ENCODE measurements at places on chromosomes 3 and 15. TPM values are rescaled to one million over a fixed set of nuclear protein-coding genes. Genes with fewer than 3 reads are reported as not detected.

DNA sequence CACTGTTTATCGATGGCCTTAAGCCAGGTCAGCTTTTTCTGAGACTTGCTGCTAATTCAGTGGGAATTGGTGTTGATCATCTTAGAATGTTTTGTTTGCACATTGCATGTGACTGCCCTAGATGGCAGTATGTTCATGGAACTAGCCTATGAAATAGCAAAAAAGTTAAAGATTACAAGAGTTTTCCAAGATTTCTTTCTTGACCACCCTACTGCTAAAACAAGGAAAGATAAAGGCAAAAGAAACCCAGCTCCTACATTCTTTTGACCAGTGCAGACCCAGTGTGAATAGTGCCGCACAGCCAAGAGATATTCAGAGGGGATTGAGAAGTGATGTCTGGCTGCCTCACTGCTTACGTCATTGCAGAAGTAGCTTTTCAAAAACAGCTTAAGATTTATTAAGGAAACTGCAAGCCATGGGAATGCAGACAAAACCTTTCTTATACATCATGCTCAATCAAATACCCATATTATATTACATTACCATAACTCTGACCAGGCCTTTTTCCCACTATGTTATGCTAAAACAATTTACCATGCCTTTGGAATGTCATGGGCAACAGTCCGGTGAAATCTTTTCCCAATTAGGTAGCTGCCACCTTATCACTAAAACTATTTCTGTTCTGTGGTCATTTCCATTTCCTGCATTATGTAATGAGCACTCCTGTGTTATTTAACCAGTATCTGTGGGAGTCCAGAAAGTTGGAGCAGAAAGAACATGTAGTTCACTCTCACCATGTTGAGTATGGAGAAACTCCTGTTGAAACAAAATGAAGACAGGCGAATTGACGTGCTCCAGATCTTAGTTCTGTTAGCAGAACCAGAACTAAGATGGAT lies 6.0 kb downstream of the PHLDB2 start:
- H3K4me3 ChIP-seq, result no peak overlapping the region
- no peak for DNase-seq
- H3K36me3 ChIP-seq, result no peaks in the 10 kb centered on the region
- no peaks in the 10 kb centered on the region for H3K27me3 ChIP-seq

- DNase-seq, result no peak
- H3K4me3 ChIP-seq, result no peak overlapping the region
- no peaks in the 10 kb centered on the region for H3K27me3 ChIP-seq
- H3K36me3 ChIP-seq, result no peaks in the 10 kb centered on the region
- H3K27ac ChIP-seq, result peak overlapping the region; percentile 54
- peaks cover 27% of the 10 kb centered on the region for H3K4me1 ChIP-seq
Observed at GRCh38 chr15:78033864-78034263, 43.6 kb downstream of the TBC1D2B start.

- no peaks in the 10 kb centered on the region for H3K36me3 ChIP-seq
- no peaks in the 10 kb centered on the region for H3K4me1 ChIP-seq
- H3K4me3 ChIP-seq, result no peak overlapping the region
- H3K27ac ChIP-seq, result no peak overlapping the region
Observed at GRCh38 chr3:149772861-149773260, 19.5 kb downstream of the ANKUB1 start.

Gene GOLGA8M
- total RNA-seq, result 5.0 TPM

Gene GPR160
- total RNA-seq, result 2.4 TPM

DNA sequence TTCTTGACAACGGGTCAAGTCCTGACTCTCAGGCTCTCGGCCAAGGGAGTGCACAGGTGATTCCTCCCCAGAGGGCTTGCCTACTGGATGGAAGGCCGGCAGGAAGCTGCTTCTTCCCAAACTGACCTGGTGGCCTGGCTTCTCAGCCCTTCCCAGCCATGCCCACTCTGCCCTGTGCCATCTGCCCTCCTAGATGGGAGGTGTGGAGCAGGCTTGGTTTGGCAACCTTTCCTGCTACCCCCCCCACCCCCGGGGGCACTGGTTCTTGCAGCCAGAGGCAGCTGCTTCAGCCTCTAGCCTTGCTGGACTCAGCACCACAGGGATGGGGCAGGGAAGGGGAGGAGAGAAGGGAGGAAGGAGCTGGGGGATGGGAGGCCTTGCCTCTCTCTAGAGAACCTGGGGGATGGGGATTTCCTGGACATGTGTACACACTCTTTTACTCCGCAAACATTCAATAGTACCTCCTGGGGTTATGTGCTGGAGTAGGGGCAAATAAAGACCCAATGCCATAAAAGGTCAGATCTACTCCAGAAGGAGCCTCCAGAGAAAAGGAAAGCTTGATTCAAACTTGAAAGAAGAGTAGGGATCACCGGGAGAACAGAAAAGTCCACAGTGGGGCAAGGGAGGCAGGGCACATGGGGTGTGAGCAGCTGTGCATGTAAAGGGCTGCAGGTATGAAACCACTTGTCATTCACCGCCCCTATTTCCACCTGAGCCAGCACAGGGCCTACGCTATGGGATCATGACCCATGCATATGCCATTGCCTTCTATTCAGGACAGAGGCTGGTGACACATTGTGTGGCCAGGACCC lies 4.2 kb upstream of the DAPK2 start:
- DNase-seq, result no peak
- H3K27me3 ChIP-seq, result peaks cover 12% of the 10 kb centered on the region
- peaks cover 12% of the 10 kb centered on the region for H3K4me1 ChIP-seq
- no peak overlapping the region for H3K4me3 ChIP-seq
- no peaks in the 10 kb centered on the region for H3K36me3 ChIP-seq
